Dorsolateral prefrontal cortex (tissue), 122 donors: ENCODE measurements at places on chromosomes 1 and 21.

DNA sequence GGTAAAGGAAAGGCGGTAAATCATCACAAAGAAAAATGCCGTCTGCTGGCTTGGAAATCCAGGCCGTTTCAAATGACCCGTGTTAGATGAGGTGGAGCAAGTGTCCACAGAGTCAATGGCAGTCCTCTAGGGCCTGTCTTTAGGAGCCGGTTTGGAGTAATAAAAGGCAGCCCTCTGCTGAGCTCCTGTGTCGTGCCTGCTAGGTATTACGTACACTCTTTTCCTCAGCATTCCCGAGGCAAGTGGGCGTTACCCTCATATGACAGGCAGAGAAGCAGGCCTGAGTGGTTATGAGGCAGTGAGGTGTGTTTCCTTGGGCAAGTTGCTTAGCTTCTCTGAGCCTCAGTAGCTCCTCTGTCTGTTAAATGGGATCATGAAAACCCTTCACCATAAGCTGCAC, 7.7 kb downstream of the NENF start:
- no peak for DNase-seq

- DNase-seq = no peak
Observed at GRCh38 chr1:213979751-213980586, 7.8 kb upstream of the PROX1 start.

DNA sequence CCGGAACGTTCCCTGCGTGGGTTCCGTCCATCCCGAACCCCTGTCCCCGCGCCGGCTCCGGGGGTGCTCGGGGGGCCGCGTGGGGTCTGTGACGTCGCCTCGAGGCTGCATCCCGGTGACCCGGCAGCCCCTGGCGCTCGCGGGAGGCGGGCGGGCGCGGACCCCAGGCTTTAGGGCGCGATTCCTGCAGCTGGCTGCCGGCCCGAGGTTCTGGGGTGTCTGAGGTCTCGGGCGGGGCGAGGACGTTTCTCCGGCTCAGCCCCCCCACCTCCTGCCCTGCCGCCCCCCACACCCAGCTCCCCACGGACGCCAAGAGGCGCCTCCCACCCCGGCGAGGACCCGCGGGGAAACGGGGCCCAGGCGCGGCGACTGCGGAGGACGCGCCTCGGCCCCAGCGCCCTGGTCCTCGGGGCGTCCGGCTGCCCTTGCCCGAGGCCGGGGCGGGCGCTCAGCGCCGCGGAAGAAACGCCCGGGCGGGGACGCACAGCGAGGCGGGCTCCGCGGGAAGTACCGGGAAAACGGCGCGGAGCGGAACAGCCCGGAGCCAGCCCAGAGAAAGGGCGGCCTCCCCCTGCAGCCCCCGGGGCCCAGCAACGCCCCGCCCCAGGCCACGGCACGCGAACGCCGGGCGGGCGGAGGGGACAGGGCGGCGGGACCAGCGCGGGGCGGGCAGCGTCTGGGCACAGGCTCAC, 1.3 kb upstream of the PCBP3 start:
- no peak for DNase-seq

- DNase-seq = no peak
Observed at GRCh38 chr1:171597203-171597602, 24.8 kb upstream of the MYOCOS start.

GRCh38 chr1:169595764-169596711, 9.8 kb upstream of the F5 start:
- DNase-seq = no peak

- DNase-seq = no peak
Observed at GRCh38 chr21:16605597-16605996, 875.8 kb downstream of the USP25 start.

DNA sequence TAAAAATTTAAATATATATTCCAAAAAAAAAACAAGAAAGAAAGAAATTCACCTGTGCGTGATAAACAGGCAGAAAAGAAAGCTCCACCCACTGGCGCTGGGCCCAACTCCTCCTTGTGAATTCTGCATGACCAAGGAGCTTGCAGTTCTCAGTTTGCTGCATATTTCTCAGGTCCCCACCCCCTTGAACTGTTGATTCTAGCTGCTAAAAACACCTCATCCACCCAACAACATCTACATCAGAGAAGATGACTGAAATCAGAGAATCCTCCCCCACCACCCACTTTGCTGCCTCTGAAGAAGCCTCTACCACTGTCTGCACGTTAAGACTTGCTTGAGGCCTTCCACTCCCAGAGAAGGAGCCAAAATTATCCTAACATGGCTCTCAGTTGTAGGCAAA, 104.8 kb downstream of the RGS2 start:
- no peak for DNase-seq

- no peak for DNase-seq
Observed at GRCh38 chr1:233328142-233328921, 808 bp downstream of the MAP3K21 start.

- DNase-seq = no peak
Observed at GRCh38 chr1:1212780-1213344, 1.1 kb downstream of the TNFRSF4 start.

DNA sequence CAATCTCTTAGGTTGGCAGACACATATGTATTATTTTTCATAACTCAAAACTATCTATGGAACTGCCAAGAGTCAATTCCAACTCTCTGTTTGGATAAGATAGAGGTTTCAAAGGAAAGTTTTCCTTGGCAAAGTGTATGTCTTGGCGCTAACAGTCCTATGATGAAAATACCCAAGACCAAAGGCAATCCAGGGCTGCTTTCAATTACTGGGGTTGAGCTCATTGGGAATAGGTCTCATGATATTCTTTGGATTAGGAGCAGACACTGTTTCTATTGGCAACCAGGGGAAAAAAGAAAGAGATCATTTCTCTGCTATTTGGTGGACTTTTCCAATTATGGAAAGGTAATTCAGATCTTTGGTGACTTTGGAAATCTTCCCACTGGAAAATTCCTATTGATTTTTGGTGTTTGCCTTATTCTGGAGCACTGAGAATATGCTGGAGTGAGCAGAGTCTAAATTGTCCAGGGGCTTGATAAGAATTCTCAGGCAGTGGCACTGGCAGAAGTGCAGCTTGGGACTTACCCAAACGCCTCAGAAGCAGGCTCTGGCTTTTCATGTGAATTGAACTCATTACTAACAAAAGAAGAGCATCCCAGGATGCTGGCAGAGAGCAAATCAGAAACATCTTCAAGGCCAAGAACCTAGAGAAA, 20.4 kb upstream of the PLXNA2 start:
- DNase-seq = no peak

- DNase-seq = no peak
Observed at GRCh38 chr21:45932922-45933502, 48.6 kb upstream of the COL6A1 start.

DNA sequence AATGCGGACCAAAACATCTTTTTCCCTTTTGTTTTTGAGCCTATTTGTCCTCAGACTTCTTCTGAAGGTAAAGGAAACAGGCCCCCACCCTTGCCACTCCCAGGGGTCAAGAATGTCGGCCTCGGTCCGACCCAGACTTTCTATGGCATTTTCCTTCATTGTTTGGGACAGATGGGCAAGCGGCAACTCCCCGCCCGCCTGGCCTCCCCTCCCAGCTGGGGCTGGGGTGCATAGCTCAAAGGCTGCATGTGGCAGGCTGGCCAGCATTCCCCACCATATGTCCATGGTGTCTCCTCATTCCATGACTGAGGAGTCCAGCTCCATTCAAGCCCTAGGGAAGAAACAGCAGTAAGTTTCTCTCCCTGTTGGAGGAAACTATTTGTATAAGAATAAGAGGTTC, 29.4 kb upstream of the TSPEAR start:
- no peak for DNase-seq

DNA sequence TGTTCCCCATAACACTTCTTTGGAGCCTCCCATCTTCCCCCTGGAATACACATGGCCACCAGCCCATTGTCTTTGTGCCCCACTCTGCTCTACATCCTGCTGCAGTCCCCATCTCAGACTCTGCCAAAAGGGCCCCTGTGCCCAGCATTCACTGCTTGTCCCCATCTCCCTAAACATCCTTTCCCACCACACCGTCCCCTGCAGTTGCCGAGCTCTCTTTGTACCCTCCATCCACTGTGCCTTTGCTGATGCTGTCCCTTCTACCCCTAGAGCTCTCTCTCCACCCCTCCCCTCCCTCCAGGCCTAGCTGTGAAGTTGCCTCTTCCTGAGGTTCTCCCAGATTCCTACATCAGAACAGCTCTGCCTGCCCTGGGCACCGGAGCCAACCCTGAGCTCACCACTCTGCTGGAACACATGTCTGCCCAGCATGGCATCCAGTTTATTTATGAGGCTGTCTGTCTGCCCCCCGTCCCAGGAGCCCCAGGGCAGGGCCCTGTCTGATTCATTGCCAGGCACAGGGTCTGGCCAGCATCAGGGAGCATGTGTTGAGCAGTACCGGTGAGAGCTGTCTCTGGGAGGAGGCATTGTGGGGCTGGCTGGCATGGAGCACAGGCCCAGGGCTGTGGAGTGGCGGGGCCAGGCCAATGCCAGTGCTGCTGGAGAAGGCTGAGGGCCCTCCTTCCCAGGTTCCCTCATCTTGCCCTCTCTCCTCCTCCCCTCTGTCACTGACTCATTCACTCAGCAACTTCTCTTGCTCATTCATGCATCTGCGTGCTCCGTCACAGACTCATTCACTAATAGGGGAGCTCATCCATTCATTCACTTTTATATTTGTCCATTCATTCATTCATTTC, 28.8 kb downstream of the EDN2 start:
- no peak for DNase-seq

GRCh38 chr1:225477296-225477911, 49.6 kb upstream of the LBR start:
- no peak for DNase-seq

- peak; percentile 55 for DNase-seq
Observed at GRCh38 chr1:184627007-184627341, 127.7 kb downstream of the EDEM3 start.

DNA sequence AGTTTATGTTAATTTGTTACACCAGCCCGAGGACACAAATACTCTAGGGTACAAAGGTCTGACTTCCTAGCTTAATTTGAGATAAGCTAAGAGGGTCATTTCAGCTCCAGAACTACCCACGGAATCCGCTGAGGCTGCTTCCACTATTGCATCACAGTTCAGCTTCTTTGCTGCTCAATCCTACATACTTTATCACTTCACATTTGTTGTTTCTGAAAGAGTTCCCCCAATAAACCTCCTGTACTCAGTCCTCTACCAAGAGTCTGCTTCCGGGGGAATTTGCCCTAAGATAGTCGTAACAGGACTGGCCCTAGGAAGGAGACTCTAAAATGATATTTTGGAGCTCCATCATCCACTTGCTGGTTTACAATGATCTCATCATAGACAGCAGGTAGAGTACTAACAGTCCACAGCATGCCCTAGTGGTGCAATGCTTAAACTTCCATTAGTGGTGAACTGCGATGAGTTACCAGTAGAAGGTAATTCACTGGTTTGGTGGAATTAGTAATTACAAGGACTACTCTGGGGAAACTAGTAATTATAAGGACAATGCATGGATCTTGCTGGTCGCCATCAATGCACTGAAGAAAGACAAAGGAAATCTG, 229.3 kb downstream of the USH2A start:
- DNase-seq = no peak

DNA sequence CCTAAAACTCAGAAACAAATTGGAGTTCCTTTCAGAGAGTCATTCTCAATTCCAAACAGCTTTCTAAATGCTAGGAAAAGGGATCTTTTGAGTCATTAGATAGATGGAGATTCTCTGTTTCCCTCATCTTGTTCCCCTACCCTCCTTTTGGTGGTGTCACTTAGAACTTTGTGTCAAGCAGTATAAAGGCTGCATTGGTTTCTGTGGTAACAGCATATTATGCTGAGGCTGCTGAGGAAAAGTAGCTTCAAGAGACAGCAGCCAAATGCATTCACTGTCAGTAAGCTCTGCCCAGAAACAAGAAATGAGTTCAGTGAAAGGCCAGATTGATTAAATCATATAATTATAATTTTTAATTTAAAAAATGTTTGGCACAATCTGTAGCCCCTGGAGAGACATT, 144.1 kb downstream of the LRRC40 start:
- DNase-seq = no peak
